ENCODE measurements at places on chromosomes 2 and 18.

- DNase-seq, result no peak
These were observed 354.8 kb downstream of the INSIG2 start for GRCh38 chr2:118442996-118443553.

GRCh38 chr2:239028253-239028619 is 180.4 kb downstream of the TWIST2 start:
- DNase-seq, result no peak

DNA sequence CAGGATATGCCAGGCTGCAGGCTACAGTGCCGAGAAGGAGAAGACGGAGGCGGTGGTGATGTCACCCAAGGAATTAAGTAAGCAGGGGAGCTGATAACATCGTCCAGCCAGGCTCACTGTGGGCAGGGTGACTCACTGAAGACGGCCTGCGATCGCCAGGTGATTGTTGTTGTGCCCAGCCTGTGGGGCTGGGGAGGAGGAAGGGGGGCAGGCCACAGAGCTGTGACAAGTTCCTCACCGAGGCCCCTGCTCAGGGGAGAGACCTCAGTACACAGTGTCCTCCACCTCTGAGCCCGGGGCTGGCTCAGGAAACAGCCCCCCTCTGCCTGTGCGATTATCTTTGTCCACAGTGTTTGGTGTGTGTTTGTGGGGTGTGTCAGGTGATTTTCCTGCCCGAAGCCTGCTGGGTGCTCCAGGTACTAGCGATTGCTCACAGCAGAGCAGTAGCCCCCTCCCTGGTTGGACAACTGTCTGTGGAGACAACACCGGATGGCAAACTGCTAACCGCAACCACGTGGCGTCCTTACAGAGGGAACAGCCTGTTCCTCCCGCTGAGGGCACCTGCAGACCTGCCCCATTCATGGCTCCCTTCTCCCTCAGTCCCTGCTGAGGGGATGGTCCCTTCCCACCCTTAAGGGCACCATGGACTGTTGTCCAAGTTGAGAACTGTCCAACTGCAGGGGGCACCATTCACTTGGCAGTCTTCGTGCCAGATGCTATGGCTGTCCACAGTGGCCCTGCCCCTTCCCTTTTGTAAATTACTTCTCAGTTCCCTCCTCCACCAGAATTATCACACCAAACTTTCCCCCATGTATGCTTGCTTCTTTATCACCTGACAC is 95.1 kb downstream of the ZFP36L2 start:
- peak; percentile 87 for DNase-seq

- no peak for DNase-seq
These were observed 80.7 kb downstream of the PDCL3 start for GRCh38 chr2:100643467-100643866.

GRCh38 chr18:37188016-37188791 is 359.3 kb downstream of the KIAA1328 start:
- DNase-seq, result no peak

- DNase-seq, result no peak
These were observed 65.6 kb upstream of the RAB6C start for GRCh38 chr2:129913695-129914495.

- DNase-seq, result no peak
These were observed 59.2 kb downstream of the RPL37A start for GRCh38 chr2:216557820-216558219.

- DNase-seq, result peak; percentile 56
These were observed 27.0 kb downstream of the IRS1 start for GRCh38 chr2:226772389-226773179.

DNA sequence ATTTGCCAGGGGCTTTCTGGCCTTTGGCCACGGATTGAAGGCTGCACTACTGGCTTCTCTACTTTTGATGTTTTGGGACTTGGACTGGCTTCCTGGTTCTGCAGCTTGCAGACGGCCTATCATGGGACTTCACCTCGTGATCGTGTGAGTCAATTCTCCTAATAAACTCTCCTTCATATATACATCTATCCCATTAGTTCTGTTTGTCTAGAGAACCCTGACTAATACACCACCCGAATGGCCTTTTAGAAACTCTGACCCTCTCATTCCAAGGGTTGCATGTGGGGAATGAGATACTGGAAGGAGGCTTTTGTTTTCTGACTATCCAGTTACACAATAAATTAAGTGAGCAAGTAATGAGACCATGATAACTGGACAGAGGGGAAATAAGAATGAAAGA is 430.7 kb downstream of the CDH2 start:
- DNase-seq, result no peak

DNA sequence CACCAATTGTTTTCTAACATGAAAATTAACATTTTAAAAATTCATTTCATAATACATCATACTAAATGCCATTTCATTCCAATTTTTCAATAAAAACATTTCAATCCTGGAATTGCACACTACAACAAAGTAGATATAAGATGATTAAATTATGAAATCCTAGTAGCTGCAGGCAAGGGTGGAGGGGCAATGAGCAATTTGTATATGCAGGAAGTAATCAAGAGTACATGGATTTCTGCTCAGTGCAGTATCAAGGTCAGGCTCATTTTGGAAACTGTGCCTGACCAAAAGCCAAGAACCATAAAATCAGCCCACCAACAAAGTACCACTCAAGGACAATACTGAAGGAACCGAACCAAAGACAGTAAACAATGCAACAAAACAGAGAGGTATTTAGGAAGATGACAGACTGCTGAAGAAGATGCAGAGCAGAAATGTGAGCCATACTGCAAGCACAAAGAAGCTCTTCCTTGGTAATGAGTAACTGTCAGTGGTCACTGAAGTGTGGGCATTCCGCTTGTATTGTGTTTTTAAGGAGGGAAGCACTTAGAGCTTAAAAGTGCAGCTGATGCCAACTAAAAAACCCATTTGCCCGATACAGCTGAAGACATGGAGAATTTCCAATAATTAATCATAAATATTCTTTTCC is 34.5 kb upstream of the DSEL start:
- DNase-seq, result no peak

DNA sequence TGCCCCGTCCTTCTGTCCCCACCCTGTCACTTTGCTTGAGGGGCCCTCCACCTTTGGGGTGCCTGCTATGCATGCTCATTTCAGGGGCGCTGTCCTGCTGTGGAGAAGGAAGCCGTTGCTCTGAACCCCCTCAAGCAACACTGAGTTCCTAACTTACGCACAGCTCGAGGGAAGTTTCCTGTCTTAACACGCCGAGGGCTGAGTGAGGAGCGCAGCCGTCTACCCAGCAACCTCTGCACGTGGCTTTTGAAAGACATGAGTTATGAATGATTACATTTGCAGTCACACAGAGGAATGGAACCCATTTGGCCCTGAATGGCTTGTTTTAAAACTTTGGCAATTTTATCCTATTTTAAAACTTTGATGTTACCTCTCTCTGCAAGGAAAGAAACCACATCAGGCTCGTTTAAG is 14.0 kb downstream of the RAMP1 start:
- no peak for DNase-seq

DNA sequence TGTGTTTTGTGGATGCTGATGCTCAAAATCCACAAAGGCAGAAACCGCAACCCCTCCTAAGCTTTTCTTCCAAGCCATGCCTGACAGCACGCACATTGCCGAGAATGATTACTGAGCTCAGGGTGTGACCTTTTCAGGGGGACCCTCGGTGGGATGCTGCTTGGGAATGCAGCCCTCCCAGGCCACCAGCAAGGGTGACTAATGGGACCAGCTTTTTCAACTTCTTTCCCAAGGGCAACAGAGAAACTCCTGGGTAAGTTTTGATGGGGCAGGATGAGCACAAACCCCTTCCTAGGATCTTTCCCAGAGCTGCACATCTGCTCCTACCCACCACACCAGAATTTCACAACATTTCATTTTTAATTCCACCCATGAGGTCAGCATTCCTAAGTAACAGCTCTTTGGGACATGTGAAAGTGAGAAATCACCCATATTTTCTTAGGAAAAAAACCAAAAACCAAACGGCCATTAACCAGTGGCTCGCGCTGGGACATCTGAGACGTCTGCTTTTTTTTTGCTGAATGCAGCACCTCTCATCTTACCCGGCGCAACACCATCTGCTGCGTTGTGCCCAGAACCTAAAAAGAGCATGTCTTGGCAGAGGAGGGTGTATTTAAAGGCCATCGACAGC is 119.0 kb downstream of the ARL4C start:
- no peak for DNase-seq

- DNase-seq, result no peak
These were observed 38.9 kb downstream of the DHX57 start for GRCh38 chr2:38836791-38837190.

DNA sequence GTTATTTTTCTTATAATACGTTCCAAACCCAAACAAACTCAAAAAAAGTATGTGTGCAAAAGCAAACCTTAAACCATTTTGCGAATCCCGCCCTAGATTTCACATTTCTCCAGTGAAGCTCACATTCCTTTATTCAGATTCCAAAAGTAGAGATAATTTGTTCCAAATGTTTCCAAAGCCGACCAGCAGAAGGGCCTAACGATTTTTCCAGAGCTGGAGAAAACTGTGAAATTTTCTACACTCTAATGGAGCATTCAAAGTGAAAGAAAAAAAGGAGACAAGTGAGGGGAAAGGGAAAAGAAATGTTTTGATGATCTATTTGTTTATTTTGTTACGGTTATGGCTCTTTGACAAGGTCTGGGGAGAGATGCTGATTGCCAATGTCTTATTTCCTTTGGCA is 286.5 kb upstream of the SLC14A2 start:
- no peak for DNase-seq

DNA sequence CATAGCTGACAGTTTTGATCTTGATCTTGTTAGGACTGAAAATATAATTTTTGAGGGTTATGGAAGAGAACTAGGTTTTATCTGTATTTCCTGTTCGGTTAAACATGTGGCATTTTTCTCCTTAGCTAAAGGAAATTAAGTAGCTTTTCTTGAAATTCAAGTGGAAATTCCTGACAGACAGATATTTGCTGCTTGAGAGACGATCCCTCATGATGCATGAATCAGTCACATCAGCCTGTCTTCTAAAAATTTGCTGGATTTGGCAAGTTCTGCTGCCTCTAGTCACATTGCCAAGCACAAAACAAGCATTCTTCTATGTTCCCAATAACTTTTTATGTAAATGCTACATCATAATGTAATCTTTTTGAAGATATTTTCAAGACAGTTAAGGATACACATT is 201.8 kb upstream of the ATP5MC3 start:
- no peak for DNase-seq

DNA sequence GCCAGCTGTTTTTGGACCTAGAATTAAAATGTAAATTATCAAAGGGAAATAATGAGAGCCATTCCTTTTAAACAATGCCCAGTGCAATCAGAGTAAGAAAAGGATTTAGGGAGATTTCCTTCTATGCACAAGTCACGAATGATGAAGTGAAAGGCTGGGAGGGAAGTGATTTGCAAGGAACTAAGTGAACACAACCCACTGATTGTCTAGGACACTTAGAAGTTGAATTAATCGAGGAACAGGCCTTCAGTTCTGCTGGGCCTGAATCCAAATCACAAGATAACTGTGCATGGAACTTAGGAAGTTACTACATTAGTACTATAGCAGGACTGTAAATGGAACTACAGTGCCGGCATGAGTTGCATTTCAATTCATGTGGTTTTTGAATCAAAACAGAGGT is 17.7 kb downstream of the MAP2 start:
- no peak for DNase-seq

DNA sequence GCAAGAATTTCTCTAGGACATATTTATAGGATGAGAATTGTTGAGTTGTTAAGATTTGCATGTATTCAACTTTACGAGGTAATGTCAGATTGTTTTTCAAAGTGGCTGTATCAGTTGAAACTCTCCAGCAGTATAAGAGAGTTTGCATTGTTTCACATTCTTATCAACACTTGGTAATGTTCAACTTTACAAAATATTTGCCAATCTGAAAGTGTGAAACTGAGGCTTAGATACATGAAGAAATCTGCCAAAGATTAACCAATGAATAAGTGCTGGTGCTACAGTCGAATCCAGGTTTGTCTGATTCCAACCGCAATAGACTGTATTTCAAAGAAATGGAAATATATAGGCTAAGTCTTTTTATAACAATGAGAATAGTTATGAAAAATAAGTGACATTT is 117.0 kb downstream of the EHBP1 start:
- DNase-seq, result no peak

DNA sequence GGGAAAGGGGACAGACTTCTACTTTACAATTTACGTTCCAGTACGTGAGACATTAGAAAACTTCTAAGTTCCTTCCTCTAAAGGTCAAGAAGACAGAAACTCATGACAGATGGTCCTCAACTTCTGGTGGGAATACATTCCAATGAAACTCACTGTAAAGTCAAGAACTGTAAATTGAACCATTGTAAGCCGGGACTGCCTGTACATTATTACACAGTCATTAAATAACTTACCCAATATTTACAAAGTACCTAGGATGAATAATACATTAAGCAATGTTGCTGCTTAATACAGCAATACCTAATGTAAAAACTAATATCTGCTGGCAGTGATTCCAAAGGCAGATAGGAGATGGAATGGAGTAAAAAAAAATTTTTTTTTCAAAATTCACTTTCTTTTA is 51.9 kb downstream of the CDH2 start:
- DNase-seq, result no peak

GRCh38 chr2:101790416-101790815 is 92.9 kb downstream of the MAP4K4 start:
- no peak for DNase-seq

DNA sequence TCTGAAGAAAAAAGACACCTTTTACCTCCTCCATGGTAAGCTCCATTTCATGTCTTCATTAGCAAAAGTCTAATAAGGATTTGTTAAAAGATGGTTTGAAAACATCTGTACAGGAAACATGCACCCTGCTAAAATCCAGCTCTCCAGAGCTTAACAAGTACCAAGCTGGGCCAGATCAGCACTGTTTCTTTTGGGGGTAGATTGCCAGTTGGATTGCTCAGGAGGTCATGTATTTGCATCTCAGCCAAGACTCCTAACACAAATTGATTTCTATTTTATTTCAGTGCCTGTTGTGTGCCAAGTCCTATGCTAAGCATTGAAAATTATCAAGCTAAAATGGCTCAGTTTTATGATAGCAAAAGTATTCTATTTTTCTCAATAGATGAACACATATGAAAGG is 3.4 kb upstream of the TMEM182 start:
- no peak for DNase-seq

Data from NCI-H226 (cell line).